ENCODE measurements at places on chromosomes 7 and 10.

GRCh38 chr10:60573336-60573735, 183.7 kb upstream of the ANK3 start:
- DNase-seq: no peak

DNA sequence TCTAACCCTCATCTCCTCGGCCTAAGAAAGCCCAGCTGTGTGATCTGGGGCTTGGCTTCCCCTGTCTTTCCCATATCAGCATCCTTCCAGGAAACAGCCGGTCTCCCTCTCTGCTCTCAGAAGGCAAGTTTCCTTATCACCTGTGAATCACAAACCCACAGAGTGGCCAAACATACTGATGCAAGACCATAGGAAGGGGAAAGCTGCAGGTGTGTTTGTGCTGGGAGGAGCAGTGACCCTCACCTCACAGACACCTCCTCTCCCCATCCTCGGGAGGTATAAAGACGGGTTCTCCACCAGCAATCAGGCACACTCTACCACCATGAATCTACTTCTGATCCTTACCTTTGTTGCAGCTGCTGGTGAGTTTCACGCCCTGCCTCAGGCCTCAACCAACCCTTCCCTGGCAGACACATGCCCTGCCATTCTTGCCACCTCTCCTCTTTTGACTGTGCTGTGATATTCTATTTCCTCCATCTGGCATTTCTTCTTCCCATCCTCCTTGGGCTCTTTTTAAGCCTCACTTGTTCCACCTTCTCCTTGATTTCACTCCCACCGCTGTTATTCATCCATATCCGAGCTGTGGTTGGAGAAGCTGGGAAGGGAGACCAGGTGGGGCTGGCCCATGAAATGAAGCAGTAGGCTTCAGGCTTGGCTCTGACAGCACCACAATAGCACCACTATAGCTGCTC, at the start of gene PRSS2:
Gene PRSS2, plus strand, starts transcription at position 310 of the 692 bp plus-strand sequence. Its CDS starts 13 bp downstream, at position 323.
- no peak for DNase-seq

- no peak for DNase-seq
Measured at GRCh38 chr10:56604624-56605023, 243.6 kb upstream of the ZWINT start.

DNA sequence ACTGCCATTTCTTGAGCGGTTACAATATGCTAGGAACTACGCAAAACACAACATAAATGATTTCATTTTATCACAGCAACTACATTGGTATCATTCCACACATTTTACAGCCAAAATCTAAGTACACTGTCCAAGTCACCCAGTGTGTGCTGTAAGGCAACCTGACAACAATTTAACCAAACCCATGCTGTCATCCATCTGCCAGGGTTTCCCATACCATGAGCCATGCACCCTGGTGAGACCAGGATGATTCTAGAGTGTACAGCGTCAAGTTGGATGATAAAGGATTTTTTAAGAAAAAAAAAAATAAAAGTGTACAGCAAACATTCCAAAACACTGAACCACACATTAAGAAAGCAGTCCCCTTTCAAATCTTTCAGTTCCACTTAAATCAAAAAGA, 52.9 kb downstream of the PIK3AP1 start:
- no peak for DNase-seq

DNA sequence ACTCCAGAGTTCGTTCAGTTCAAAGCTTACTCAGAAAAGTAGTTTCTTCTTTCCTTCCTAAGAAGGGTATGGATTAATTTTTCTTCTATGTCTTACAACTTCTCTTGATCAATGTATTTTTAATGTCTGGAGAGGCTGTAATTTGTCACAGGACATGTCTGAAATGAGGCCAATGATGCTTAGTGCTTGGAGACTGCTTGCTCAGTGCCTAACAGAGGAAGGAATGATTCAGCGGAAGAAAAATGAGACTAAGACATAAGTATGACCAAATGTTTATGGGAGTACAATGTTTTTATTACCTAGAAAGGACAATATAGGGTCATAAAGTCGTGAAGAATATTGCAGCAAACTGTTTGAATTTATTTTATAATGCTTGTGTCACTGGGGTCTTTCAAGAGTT, 43.3 kb downstream of the GPR37 start:
- no peak for DNase-seq

GRCh38 chr7:21064698-21065648, 278.3 kb upstream of the SP8 start:
- DNase-seq: no peak

- no peak for DNase-seq
Measured at GRCh38 chr10:62175251-62175650, 93.4 kb downstream of the RTKN2 start.

DNA sequence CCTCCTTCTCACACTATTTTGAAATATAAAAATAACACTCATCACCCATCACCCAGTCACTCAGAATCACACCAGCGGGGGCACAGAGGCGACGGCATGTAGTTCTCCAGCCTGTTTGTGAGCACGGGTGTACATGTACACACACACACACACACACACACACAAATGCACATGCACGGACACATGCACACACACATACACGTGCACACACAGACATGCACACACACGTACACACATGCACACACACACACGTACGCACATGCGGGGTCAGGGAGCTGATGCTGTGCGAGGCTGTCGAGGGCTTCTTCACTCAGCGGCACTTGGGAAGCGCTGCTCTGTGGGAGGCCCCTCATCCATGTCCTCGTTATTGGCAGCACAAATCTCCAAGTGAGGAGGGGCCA, 178.8 kb downstream of the ELFN1 start:
- no peak for DNase-seq

DNA sequence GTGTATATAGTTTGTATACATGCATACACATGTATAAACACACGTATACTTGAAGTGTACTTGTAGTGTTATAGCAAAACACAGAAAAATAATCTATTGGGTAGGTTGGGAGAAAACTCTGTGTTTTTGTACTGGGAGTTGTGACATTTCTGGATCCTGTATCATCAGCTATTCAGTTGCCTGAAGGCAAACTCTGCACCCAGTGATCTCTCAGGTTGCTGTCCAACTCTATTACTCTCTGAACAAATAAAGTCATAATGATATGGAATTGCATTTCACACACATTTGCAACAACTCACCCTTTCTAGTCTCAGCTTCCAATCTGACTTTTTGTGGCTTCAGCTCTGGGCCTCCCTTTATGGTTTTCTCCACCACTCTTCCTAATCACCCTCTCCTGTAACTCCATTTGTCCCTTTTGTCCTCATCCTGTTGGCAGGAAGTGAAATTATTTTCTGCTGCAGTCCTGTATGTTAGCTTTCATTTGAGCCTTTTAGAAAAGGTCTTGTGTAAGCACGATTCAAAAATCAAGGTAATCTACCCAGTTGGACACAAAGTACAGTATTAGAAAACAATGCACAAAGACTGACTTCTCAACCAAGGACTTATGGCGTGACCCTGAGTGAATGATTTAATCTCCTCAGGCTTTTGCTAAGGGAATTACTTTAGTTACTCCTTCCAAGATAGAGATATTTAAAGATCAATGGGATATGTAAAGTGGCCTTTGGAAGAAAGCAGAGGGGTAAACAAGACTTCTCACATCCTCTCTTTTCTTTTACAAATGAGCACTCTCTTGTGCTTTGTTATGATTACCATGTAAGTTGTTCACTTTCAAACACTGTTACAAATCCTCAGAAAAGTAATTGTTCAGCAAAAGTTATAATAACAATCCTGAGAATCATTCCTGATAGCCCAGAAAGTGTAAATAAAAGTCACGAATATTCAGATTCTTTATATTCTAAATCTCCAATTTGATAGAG, 249.1 kb downstream of the KCND2 start:
- no peak for DNase-seq

- DNase-seq: no peak
Measured at GRCh38 chr7:92404170-92404614, 43.1 kb upstream of the GATAD1 start.

DNA sequence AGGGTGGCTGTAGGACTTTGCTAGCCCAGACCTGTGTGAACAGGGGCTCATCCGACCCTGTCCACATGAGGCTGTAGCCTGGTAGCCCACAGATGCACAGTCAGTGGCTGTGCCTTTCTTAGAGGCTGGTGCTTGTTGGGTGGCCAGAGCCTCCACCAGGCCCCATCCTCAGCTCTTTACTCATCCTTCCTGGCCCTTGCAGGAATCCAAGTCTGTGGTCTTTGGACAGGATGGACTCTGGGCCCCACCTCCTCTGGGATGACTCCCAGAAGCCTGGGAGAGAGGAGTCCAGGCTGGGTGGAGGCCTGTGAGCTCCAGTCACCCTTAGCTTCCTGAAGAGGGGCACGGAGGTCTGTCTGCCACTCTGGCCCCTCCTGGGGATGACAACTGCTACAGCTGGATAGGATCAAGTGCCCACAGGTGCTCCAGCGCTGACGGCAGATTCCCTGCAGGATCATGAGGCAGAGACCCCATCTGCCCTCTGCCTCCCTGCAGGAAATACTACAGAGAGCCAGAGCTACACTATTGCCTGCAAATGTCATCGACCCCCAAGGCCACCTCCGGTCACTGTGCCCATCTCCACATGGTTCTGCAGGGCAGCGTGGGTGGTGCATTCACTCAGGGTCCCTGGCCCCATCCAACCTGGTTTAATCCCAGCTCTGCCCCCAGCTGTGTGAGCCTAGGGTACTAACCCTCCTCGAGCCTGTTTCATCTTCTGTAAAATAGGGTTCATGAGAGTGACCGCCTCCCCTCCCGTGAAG, 114.5 kb downstream of the PTPN20 start:
- no peak for DNase-seq

All from T47D (cell line).